ENCODE measurements at places on chromosomes 6 and 20. TPM values are rescaled to one million over a fixed set of nuclear protein-coding genes. Genes with fewer than 3 reads are reported as not detected.

Gene HUS1B
- total RNA-seq: 1.1 TPM

Gene NFS1
- 36.1 TPM for total RNA-seq

Gene BPIFB2
- 0.09 TPM for total RNA-seq

Gene WFDC10B
- 0.42 TPM for total RNA-seq

Gene PTP4A1
- total RNA-seq: 51.4 TPM

Gene TFAP2D
- total RNA-seq: not detected

Gene OR2J3
- total RNA-seq: 0.30 TPM

Gene VSX1
- total RNA-seq: 0.23 TPM

Gene SPTLC3
- 0.13 TPM for total RNA-seq

Gene ZBTB24
- total RNA-seq: 14.6 TPM

GRCh38 chr6:160679402-160679769, 15.3 kb upstream of the LPA start:
- H3K4me3 ChIP-seq: peak overlapping the region; percentile 71
- H3K27ac ChIP-seq: no peak overlapping the region
- H3K4me1 ChIP-seq: no peaks in the 10 kb centered on the region
- H3K27me3 ChIP-seq: peaks cover 40% of the 10 kb centered on the region

DNA sequence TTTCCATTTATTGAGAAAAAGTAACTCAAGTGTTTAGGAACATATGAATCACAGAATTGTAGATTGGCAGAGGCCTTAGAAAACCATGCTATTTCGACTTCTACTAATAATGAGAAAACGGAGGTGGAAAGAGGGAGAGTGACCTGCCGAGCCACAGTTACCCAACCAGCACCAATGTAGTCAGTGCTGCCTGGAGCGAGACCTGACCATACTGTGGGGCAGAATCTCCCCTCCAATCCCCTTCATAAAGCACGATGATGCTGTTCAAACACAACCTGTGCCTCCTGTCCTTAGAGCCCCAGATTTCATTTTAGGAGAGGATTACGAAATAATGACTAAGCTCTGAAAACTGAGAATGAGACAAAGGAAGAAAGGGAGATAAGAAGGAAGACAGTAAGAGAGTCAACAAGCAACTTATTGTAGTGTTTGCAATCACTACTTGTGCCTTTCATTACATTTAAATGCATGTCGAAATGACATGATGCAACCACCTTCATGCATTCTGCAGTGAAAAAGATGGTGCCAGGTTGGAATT, 70.6 kb downstream of the ATXN1 start:
- H3K4me3 ChIP-seq: no peak overlapping the region
- H3K4me1 ChIP-seq: peaks cover 8% of the 10 kb centered on the region
- no peak for DNase-seq
- H3K27ac ChIP-seq: no peak overlapping the region

DNA sequence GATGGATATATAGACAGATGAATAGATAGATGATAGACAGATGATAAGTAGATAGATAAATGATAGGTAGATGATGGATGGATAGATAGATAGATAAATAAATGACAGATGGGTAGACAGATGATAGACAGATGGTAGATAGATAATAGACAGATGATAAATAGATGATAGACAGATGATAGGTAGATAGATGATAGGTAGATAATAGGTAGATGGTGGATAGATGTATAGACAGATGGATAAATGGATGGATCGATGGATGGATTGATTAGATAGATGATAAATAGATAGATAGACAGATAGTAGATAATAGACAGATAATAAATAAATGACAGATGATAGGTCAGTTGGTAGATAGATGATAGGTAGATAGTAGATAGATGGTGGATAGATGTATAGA, 212.7 kb downstream of the NFATC2 start:
- peaks cover 2% of the 10 kb centered on the region for H3K4me1 ChIP-seq
- H3K27me3 ChIP-seq: no peaks in the 10 kb centered on the region
- H3K36me3 ChIP-seq: no peaks in the 10 kb centered on the region

- no peak overlapping the region for H3K4me3 ChIP-seq
- H3K4me1 ChIP-seq: no peaks in the 10 kb centered on the region
- DNase-seq: no peak
- H3K27ac ChIP-seq: no peak overlapping the region
- H3K36me3 ChIP-seq: no peaks in the 10 kb centered on the region
These were observed 77.4 kb upstream of the F13A1 start for GRCh38 chr6:6397842-6398241.

DNA sequence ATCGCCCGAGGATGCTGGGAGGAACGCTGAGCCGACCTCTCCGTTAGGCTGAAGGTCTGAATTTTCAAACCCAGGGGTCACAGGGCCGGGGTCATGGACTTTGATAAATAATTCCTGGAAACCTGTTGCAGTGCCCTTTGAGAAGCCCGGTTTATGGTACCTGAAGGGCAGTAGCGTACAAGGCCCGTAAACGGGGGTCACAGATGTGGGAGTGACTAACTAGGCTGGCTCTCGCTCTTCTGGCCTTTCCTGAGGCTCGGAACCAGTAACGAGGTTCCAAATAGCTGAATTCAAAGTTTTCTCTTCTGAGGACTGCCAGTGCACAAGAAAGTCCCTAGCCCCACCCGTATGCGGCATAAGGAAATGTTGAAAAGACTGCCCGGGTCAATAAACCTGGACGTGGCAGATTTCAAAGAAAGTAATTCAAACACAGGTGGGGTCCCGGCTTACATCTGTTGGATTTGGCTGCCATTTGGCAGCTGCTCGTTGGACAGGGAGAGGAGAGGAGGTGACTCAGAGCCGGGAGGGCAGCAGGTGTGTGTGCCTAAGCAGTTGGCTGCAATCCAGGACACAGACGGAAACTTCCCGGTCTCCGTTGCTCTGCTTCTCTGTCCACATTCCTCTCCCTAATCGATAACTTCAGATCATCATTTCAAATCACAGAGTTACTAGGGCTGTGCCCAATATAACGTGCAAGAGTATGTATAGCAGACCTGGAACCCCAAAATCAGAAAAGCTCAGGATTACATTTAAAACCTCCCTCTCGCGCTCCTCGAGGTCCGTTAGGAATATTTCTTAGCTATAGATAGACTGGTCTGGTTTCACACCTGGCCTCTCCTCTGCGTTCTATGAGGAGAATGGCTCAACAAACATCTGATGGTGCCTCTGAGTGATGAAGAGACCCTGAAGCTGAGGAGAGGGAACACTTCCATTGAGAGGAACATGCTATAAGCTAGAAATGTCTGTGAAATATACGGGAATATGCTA, 765 bp upstream of the GMDS start:
- H3K4me3 ChIP-seq: peak overlapping the region; percentile 90
- peak; percentile 55 for DNase-seq
- peaks cover 9% of the 10 kb centered on the region for H3K27me3 ChIP-seq
- no peaks in the 10 kb centered on the region for H3K36me3 ChIP-seq
- H3K27ac ChIP-seq: peak overlapping the region; percentile 80
- peaks cover 45% of the 10 kb centered on the region for H3K4me1 ChIP-seq

DNA sequence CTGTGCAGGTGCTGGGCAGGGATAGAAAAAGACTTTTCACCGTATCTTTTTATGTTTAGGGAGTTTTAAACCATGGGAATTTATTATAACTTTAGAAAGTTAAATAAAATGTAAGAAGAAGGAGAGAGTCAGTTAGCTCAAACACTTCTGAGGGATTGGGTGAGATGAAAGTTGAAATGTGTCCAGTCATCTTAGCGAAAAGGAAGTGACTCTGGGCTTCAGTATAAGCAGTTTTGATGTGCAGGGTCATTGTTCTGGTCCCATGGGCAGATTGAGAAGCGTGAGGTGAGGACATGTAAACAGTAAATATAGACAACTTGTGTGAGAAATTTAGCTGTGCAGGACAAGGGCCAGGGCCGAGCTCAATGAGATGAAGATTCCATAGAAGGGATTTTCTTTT, 66.9 kb downstream of the TOX2 start:
- peaks cover 2% of the 10 kb centered on the region for H3K27me3 ChIP-seq
- no peak overlapping the region for H3K4me3 ChIP-seq
- no peaks in the 10 kb centered on the region for H3K36me3 ChIP-seq
- H3K27ac ChIP-seq: no peak overlapping the region

DNA sequence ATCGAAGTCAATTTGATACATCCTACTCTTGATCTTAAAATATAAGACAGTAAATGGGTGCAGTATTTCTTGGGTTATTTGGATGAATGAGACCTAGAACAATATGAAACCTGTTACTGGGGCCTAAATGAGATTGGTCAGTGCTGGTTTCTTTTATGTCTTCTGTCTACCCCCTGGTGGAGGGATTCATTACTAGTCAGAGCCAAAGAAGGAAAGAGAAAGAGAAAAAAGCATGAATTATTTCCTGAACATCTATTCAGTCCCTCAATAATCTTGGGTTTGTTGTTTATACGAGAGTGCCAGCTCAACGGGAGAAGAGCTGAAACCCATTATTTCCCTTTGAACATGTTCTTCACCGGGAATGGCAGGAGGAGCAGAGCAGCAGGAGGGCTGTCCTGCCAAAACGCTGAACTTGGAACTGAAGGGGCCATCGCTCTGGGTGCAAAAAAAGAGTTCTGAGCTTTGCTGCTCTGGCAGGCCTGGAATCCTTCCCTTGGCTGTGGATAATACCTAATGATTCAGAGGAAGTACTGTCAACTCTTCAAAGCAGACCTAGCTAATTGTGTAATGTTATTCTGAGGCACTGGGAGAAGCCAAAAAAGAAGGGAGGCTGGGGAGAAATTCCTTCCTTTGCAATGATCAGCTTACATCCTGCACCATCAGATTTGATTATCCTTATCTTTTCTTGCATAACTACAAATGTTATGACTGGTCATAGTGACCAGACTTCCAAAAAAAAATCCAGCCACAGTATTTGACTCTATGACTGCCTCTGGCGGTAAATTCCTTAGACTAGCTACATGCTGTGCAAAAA, 72.0 kb downstream of the BLOC1S5 start:
- H3K27me3 ChIP-seq: no peaks in the 10 kb centered on the region
- no peaks in the 10 kb centered on the region for H3K36me3 ChIP-seq
- no peak overlapping the region for H3K4me3 ChIP-seq
- H3K27ac ChIP-seq: no peak overlapping the region
- peaks cover 9% of the 10 kb centered on the region for H3K4me1 ChIP-seq

DNA sequence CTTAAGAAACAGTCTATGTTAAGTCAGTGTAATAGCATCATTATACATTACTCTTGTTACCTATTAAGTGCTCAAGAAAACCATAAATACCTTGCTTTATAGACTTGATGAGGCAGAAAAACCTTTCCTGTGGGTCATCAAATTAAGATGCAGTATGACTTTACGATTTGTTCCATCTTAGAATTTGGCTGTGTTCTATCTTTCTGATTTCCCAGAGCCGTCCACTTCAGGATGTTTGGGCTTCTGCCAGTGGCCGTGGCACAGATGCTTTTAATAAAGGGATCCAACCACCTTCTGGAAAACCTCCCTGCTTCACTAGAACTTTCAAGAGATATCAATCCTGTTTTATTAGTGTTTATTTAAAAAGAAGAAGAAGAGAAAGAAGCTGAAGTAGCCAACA, 71.2 kb downstream of the PDE7B start:
- H3K27me3 ChIP-seq: no peaks in the 10 kb centered on the region
- no peak for DNase-seq
- H3K4me1 ChIP-seq: peaks cover 38% of the 10 kb centered on the region
- no peak overlapping the region for H3K4me3 ChIP-seq
- H3K27ac ChIP-seq: peak overlapping the region; percentile 95

GRCh38 chr6:21193790-21194475, 399.6 kb upstream of the SOX4 start:
- no peak for DNase-seq
- no peaks in the 10 kb centered on the region for H3K27me3 ChIP-seq
- no peak overlapping the region for H3K4me3 ChIP-seq
- H3K4me1 ChIP-seq: peaks cover 33% of the 10 kb centered on the region
- peaks cover 19% of the 10 kb centered on the region for H3K36me3 ChIP-seq

GRCh38 chr6:134663356-134663755, 286.5 kb downstream of the ALDH8A1 start:
- H3K27me3 ChIP-seq: no peaks in the 10 kb centered on the region
- H3K4me3 ChIP-seq: no peak overlapping the region
- H3K4me1 ChIP-seq: peaks cover 17% of the 10 kb centered on the region
- H3K36me3 ChIP-seq: no peaks in the 10 kb centered on the region

- H3K27ac ChIP-seq: no peak overlapping the region
- no peaks in the 10 kb centered on the region for H3K27me3 ChIP-seq
- no peak overlapping the region for H3K4me3 ChIP-seq
- H3K36me3 ChIP-seq: peaks cover 10% of the 10 kb centered on the region
These were observed 332.4 kb downstream of the PRKN start for GRCh38 chr6:162395181-162395580.
